ENCODE measurements at places on chromosomes 5 and 9.
A peak's percentile ranks its signal among the peaks of the same experiment; 100 is the strongest.

DNA sequence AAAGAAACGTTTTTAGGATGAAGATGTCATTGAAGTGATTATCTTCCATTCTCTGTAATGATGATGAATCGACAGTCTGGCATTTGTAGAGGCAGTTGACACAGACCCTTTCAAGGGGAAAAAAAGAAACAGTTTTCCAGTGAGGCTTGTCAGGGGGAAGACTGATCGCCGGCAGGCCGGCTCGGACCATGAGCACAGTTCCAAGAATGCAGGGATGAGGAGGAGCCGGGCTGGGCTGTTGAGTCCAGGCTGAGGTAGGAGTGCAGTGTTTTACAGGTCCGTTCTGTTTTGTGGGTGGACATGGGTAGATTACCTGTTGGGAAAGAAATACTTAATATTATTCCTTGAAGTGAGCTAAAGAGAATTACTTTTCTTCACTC is 194.6 kb downstream of the AOPEP start:
- peak; percentile 72 for DNase-seq

GRCh38 chr5:157865781-157866180 is 6.8 kb upstream of the CLINT1 start:
- peak; percentile 49 for DNase-seq

DNA sequence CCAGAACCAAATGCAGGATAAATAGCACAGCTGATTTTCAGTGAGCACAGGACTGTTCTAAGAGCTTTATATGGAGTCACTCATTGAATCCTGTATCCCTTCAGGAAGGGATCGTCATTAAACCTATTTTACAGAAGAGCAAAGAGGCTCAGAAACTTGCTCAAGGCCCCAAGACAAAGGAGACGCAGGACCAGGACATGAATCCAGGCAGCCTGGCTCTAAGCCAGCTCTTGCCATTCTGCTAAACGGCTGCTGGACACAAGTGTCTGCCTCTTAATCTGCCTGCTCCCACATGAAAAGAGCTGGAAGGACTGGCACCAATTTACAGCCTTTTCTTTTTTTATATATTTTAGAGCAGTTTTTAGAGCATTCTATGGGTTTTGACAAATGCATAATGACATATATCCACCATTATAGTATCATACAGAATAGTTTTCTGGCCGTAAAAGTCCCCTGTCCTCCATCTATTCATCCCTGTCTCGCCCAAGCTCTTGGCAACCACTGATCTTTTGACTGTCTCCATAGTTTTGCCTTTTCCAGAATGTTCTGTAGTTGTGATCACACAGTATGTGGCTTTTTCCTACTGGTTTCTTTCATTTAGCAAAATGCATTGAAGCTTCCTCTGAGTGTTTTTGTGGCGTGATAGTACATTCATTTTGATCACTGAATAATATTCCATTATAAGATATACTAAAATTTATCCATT is 37.5 kb downstream of the RETREG1 start:
- DNase-seq = peak; percentile 10

DNA sequence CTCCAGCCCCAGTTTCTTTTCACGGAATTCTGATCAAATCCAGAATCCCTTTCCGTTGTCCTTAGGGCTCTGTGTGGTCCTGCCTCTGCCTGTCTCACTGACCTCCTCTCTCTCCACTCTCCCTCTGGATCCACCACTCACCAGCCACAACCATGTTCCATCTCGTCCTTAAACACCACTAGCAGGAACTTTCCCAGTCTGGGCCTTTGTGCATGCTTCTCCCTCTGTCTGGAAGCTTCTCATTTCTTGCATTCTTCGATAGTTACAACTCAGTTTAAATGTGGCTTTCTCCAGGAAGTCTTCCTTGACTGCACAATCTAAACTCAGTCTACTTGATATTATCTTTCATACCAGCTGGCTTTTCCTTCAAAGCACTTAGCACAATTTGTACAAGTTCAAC is 117.7 kb upstream of the MSX2 start:
- DNase-seq = no peak

DNA sequence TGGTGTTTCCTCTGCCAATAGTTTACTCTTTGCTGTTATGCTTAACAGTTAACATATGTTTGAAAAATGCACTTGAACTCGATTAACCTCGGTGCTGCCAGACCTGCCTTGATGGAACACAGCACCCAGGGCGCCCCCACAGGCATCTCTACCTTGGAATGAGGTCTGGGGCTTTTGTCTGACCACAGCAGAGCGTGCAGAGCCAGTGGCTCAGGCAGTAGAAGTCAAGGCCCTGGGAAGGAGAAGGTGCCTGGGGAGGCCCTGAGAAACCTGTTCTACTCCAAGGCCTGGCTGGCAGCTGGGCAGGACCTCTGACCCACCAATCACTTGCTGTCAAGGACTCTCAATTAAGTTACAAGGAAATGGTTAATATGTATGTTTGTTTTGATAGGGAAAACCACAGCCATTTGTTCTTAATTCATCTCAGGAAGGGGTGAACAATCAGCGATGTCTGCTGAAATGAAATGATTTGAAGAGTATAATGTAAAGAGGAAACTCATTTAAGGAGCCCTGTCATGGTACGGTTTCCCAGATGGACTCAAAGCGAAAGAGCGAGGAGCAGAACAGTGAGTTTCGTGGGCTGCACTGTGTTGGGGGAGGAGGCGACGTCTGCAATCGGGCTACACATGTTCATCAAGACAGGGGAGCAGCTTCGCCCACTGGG is 21.9 kb downstream of the MACROH2A1 start:
- no peak for DNase-seq
